Frontal cortex (tissue), 4 donors: ENCODE measurements at places on chromosomes 4 and X.

GRCh38 chr4:185512516-185512915 is 22.8 kb downstream of the PDLIM3 start:
- DNase-seq: no peak

- DNase-seq: no peak
Measured at GRCh38 chrX:139949703-139950102, 15.6 kb downstream of the CXorf66 start.

DNA sequence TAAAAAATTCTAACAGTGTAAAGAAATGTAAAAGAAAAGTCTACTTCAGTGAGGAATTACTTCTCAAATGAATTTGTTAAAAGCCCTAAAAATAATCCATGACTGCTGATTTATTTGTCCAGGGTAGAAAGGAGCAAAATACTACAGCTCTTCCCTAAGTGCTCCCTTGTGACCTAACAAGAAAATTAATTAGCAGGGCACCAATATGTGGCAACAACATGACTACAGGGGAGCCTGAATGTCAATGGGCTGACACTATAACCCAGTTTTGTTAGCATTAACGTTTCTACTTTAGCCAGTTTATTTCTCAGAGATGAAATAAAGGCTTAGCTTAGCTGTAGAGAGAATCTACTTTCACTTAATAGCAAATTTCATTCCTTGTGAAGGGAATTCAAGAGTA is 918.9 kb upstream of the EPHA5 start:
- no peak for DNase-seq

- no peak for DNase-seq
Measured at GRCh38 chrX:120260369-120260768, 9.8 kb downstream of the ZBTB33 start.

GRCh38 chrX:44816367-44816766 is 27.5 kb upstream of the DUSP21 start:
- no peak for DNase-seq

DNA sequence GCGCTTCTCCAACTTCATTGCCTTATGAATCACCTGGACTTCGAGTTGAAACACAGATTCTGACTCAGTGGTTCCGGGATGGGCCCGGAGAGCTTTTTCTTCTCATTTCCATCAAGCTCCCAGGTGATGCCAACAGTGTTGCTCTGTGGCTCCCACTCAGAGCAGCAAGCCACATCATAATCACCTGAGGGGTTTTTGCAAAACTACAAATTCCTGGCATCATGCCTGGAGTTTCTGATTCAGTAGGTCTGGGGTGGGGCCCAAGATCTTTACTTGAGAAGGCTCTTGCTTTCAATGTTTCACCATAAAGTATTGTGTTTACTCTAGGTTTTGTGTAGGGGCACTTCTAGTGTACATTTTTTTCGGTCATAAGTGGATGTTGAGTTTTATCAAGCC is 7.0 kb downstream of the MTM1 start:
- DNase-seq: no peak

DNA sequence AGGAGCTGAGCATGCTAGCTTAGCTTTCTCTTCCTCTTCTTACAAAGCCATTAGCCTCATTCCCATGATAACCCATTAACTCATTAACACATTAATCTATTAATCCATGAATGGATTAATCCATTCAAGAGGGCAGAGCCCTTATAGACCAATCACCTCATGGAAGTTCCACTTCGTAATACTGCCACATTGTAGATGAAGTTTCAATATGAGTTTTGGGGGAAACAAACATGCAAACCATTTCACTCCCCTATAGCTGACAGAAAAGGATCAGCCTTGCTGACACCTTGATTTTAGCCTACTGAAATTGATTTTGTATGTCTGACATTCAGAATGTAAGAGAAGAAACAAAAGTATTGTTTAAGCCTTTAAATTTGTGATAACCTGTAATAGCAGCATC is 251.8 kb upstream of the GALNTL6 start:
- no peak for DNase-seq

DNA sequence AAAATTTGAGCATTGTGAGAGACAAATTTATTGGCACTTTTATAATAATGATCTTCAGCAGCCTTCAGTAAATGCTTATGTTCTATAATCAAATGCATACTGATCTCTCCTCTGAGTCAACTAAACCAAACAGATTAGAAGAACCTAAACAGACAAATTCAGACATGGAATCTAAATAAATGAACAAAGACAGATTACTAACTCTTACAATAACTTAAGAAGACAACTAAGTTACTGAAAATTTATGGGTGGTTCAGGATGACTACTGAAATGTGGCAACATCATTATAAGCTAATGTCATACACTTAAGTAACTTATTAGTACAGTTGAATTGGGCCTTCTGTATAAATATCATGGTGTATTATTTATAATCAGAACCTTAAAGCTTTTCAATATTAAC is 127.3 kb downstream of the NEK1 start:
- DNase-seq: no peak

- DNase-seq: no peak
Measured at GRCh38 chr4:55323375-55323774, 22.7 kb upstream of the SRD5A3 start.

GRCh38 chrX:1468250-1468772 is 15.6 kb upstream of the ASMTL start:
- DNase-seq: no peak

DNA sequence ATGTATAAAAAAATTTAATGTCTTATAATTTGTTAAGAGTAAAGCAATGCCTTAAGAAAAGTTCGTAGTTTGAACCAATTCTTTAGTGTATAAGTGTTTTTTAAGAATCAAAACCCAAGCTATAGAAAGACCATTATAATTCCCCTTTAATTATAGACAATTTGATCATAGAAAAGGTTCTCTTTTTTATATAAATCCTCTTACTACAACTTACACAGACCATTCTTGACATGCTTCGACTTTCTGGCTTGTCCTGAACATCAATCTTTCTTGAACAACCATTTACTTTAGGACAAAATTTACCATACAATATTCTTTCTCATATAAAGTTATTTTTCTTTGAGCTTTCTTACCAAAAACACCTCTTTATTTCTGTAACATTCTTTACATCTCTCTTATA is 330.5 kb upstream of the SPANXN1 start:
- DNase-seq: no peak

- no peak for DNase-seq
Measured at GRCh38 chrX:43822014-43822413, 60.2 kb downstream of the MAOB start.

- no peak for DNase-seq
Measured at GRCh38 chr4:147354237-147354636, 126.7 kb upstream of the EDNRA start.

DNA sequence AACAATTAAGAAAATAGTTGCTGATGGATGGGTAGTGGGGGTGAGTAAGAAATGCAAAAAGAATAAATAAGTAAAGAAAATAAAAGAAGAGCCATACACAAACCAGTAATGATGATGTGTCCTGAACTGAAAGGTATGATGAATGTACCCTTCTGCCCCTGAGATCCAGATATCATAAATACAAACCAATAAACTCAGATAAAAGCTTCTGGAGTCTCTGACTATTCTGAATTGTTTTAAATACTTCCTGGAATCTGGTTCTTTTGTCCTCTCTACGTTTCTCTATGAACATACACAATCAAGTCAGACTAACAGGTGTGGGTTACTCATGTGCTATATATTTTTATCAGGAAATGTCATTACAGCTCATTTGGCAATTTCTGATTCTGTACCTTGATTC is 153.4 kb downstream of the PPP1R2C start:
- DNase-seq: no peak

GRCh38 chr4:132240081-132240480 is 909.0 kb upstream of the PCDH10 start:
- no peak for DNase-seq

- no peak for DNase-seq
Measured at GRCh38 chr4:62006108-62006507, 806.0 kb downstream of the ADGRL3 start.

GRCh38 chr4:99938243-99938753 is 8.1 kb downstream of the DNAJB14 start:
- DNase-seq: no peak

- DNase-seq: no peak
Measured at GRCh38 chr4:8870647-8871416, 807 bp downstream of the HMX1 start.

DNA sequence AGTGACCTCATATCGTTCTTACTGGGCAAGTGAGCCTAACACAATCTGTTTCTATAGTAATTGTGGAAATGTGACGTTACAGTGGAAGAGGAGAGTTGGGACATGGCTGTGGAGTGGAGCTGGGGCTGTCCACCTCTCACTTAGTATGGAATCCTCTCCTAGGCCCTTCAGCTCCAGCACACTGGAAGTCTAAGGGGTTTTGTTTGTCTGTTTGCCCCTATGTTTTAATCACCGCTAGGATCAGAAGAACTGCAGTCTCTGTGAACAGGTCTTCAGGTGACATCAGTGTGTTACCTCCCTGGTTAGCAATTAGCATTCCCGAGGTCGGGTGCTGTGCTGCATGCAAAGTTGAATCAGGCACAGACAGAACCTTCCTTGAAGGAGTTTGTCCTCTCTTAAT is 49.3 kb upstream of the CLDN34 start:
- DNase-seq: no peak

DNA sequence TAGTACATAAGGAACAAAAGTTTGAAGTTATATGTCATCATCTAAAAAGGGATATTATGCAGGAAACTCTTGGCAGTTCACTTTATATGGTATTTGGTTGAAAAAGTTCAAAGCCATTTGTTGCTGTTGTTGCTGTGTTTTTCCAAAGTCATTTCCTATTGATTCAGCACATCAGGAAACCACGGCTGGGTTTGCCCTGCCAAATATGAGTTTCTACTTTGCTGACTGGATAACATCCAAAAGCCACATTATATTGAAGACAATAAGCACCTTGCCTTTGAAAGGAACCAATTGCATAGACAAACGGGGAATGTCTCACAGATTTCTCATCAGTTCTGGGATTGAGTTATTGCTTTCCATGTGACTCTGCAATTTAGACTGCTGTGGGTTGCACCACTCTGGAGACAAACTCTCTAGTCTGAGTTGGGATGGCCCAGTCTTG is 206.1 kb downstream of the SLC39A8 start:
- no peak for DNase-seq

DNA sequence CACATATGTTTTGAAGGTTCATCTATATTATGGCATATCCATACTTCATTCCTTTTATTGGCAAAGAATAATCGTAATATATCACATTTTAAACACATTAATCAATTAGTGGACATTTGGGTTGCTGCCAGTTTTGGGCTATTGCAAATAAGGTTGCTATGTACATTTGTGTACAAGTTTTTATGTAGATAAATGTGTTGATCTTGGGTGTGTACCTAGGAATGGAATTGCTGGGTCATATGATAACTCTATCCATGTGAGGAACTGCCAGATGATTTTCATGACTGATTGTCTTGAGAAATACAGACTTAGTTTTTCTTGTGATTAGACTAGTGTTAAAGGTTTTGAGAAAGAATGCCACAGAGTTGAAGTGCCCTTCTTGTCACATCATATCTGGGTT is 99.2 kb upstream of the RAB40AL start:
- DNase-seq: no peak

GRCh38 chr4:54318904-54319303 is 89.8 kb downstream of the PDGFRA start:
- no peak for DNase-seq

- no peak for DNase-seq
Measured at GRCh38 chrX:31178064-31178768, 106.4 kb upstream of the FTHL17 start.

GRCh38 chrX:115367455-115367854 is 77.9 kb downstream of the LUZP4 start:
- DNase-seq: no peak

DNA sequence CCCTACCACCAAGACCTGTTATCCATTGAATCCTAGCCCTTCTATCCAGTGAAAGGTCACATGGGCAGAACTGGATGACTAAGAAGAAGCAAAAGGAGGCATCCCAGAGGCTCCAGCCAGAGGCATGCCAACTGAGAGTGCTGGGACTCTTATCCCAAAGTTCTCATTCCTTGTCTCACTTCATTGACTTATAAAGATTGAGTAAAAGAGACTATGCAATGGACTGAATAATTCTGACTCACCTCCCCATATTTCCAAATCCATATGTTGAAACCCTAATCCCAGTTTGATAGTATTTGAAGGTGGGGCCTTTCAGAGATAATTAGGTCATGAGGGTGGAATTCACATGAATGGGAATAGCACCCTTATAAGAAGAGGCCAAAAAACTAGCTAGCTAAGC is 131.4 kb downstream of the COL25A1 start:
- DNase-seq: no peak

- no peak for DNase-seq
Measured at GRCh38 chr4:118344801-118345200, 8.0 kb downstream of the PRSS12 start.

DNA sequence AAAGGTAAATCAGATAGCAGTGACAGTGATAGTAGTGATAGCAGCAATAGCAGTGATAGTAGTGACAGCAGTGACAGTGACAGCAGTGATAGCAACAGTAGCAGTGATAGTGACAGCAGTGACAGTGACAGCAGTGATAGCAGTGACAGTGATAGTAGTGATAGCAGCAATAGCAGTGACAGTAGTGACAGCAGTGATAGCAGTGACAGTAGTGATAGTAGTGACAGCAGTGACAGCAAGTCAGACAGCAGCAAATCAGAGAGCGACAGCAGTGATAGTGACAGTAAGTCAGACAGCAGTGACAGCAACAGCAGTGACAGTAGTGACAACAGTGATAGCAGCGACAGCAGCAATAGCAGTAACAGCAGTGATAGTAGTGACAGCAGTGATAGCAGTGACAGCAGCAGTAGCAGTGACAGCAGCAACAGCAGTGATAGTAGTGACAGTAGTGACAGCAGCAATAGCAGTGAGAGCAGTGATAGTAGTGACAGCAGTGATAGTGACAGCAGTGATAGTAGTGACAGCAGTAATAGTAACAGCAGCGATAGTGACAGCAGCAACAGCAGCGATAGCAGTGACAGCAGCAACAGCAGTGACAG is 6.1 kb downstream of the DSPP start:
- no peak for DNase-seq

DNA sequence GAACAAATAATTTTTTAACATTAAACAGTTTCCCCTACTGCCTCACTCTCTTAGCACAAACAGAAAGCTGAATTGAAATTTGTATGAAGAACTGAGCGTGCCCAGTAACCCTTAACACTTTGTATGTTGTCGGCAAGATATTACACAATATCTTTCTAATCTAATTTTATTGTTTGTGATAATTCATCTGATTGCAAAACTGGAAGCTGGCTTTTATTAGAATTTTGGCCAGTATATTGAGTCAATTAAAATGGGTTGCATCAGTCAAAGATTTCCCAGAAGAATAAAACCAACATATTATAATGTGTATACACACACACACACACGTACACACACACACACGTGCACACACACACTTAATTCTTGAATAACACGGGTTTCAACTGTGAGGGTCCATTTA is 2332.1 kb downstream of the PCDH7 start:
- DNase-seq: no peak
